ENCODE measurements at places on chromosomes 2 and 18.

DNA sequence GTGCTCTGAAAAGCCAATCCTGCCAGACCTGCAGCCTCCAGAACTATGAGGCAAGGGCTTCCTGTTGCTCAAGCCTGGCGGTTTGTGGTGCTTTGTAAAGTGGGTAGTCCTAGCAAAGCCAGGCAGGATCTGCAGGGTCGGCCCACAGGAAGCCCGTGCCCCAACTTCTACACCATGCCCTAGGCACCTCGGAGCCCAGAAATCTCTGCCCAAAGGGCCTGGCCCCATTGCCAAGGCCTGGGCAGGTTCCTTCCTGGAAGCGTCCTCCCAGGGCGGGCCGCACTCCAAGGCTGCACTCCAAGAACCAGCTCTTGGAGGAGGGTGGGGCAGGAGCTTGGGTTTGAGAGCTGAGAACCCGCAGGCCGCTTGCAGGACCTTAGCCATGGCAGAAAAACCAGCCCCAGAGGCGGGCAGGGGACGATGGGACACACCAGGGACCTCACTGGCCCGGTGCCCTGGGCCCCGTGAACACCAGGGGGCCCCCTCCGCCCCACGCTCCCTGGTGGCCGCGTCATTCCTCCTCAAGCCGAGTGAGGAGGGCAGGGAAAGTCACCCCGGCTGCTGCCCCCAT lies 37.2 kb upstream of the ID2 start:
- peak; percentile 60 for DNase-seq

DNA sequence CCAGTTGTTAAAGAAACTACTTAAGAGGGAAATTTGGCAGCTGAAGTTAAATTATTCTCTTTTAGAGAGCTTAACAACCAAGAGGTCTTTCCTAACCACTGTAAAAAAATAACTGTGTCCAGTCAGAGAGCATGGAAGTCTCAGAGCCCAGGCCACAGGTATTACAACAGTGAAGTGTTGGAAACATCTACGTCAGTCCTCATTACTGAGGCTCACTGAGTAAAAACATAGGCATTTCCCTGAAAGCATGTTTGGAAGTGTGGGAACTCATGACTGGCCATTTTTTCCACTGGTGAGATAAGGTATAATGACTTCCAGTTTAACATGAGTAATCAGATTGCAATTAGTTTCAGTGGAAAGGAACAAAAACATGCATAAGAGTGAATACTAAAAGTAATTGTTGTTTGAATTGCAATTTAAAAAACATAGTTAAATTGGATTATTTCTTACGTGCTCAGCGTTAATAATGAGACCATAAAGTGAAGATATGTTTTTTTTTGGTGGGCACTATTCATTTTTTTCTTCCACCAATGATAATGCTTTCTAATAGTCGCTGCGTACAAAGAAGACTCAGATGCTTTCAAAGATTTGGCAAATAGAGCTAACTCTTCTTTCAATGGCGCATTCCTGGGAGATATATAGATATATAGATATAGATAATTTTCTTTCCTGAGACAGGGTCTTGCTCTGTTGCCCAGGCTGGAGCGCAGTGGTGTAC lies 60.8 kb downstream of the EFEMP1 start:
- peak; percentile 74 for DNase-seq

GRCh38 chr2:203534621-203535077 lies 452 bp downstream of the RAPH1 start:
- peak; percentile 72 for DNase-seq

GRCh38 chr2:162480067-162480466 lies 136.1 kb downstream of the GCA start:
- no peak for DNase-seq

DNA sequence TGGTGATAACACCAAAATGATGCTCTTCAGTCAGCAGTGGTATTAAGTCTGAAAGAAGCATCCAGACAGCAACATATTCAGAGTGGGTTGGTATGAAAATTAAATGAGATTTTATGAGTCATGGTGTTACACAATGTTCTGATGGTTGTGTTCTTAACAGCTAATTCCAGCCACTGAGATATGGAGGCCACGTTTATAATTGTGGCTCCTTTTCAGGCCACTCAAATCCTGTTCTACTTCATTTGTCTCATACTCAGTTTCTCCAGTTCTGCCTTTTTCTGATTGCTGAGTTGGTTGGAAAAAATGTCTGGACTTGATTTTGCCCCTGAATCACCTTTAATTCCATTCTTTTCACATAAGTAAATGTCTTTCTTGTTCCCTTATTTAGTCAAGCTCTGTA lies 162.7 kb upstream of the COL3A1 start:
- no peak for DNase-seq

- DNase-seq = no peak
These were observed 694.2 kb upstream of the GYPC start for GRCh38 chr2:125961739-125962138.

Measured in sigmoid colon (tissue), 7 donors.